CD4-positive, alpha-beta memory T cell (primary cell): ENCODE measurements at places on chromosomes 5 and 9. TPM values are rescaled to one million over a fixed set of nuclear protein-coding genes. Genes with fewer than 3 reads are reported as not detected.

PFDN1 gene
- total RNA-seq, result 26.2 TPM

CXXC5 gene
- 1.6 TPM for total RNA-seq

DNA sequence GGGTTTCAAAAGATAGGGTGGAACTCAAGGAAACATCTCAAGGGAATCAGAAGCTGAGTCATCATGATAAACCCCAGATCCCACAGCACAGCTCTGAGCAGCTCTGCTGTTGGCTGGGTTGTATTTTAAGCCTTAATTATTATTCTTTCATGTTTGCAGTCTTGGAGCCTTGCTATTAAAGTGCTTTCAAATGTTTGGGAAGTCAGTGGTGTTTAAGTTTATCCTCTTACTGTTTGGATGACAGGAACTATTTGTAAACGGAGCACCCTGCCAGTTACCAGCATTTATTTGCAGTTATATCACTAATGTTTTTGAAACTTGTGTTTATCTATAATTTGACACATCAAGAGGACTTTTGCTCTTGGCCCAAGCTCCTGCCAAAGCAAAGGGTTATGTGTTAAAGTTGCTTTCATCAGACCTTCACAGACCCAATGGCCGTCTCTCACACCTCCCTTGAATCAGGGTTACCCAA lies 141.1 kb upstream of the SPDL1 start:
- no peak for DNase-seq

GRCh38 chr9:93267091-93267541 lies 83.2 kb downstream of the WNK2 start:
- no peak for DNase-seq

GRCh38 chr5:75734913-75735789 lies 17.9 kb upstream of the POC5 start:
- DNase-seq, result no peak

- no peak for DNase-seq
These were observed 106.3 kb downstream of the C9orf152 start for GRCh38 chr9:110101531-110102161.

GRCh38 chr5:41145306-41145705 lies 68.0 kb downstream of the C6 start:
- DNase-seq, result no peak

- DNase-seq, result no peak
These were observed 419.3 kb downstream of the ACTL7B start for GRCh38 chr9:108436448-108436847.

GRCh38 chr9:79686381-79687130 lies 114.8 kb downstream of the TLE4 start:
- DNase-seq, result no peak
